Cerebellum (tissue), 4 donors: ENCODE measurements at places on chromosomes 7 and 10. TPM values are rescaled to one million over a fixed set of nuclear protein-coding genes. Genes with fewer than 3 reads are reported as not detected.
A peak's percentile ranks its signal among the peaks of the same experiment; 100 is the strongest.

GRCh38 chr7:65477326-65477725 lies 103.7 kb downstream of the ZNF92 start:
- no peak for DNase-seq

DNA sequence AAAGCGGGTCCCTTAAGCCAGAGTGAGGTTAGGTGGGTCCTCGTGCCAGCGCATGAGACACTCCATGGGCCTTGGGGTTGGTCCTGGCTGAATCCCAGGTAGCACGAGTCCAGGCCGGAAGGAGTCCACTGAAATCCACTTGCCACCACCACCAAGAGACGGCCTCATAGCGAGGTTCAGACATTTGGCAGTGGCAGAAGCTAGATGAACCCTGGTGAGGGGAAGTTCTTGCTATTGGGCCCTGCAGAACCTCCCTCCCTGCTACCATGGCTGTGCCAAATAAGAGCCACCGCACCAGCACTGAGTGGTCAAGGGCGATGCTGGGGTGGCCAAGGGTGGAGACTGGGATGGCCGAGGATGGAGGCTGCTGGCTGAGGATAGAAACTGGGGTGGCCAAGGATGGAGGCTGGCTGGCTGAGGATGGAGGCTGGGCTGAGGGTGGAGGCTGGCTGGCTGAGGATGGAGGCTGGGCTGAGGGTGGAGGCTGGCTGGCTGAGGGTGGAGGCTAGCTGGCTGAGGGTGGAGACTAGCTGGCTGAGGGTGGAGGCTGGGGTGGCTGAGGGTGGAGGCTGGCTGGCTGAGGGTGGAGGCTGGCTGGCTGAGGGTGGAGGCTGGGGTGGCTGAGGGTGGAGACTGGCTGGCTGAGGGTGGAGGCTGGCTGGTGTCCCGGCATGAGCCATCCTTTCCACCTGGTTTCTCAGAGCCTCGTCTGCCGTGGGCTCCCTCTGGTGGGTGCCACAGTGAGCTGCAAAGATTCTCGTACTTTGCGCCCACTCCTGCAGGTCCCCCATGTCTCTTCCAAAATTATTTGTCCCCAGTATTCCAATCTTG lies 88.2 kb downstream of the ELFN1 start:
- peak; percentile 50 for DNase-seq

DNA sequence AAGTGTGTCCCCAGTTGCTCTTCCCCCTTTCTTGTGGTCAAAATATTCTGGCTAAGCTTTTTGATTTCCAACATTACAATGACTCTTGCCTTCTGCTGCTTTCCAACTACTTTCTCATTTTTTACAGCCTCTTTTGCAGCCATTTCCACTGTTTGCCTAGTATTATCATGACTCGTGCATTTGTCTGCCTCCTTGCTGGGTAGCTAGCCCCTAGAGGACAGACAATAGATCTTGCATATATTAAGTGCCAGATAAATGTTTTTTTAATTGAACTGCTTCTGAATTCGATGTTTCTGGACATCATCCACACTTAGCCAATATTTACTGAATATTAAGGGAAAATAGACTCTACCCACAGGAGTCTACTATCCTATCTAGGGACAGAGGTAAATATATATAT lies 124.5 kb downstream of the POU6F2 start:
- no peak for DNase-seq

DNA sequence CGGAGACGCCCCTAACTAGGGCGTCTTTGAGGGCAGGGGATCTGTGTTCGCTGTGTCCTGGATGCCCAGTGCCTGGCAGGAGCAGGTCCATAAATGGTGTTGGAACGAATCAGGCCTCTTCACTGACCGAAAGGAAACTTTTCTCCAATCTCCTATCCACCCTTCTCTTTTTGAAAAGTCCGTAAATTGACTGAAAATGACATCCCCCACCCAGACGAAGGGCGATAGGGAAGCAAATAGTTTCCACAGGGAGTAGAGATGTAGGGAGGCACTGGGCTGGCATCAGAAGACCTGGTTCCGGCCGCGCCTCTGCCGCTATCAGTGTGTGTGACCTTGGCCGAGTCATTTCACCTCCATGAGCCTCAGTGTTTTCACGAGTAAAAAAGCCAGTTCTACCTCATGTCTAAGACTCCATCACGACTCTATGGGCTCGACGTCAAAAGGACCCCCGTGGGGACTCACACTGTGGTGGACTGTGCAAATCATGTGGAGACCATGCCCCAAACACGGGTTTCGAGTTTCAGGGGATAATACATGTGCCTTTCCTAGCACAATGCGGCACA lies 497 bp upstream of the RAB11FIP2 start:
- DNase-seq, result no peak

- no peak for DNase-seq
These were observed 8.7 kb upstream of the TCAF1 start for GRCh38 chr7:143910473-143911248.

DNA sequence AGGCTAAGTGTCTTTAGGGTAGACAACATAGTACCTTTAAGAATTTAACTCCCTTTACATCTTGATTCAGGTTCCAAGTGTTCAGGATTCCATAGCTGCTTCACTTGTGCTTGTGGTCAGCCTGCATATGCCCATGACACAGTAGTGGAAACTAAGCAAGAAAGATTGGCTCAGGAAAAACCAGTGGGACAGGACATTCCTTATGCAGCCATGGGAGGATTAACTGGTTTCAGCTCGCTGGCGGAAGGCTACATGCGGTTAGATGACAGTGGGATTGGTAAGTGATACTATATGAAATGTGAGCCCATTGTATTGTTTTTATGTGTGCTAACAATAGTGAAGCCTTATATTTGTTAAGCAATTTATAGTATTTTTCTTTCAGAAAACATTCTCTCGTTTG lies 11.3 kb downstream of the FAM221A start:
- no peak for DNase-seq

DNA sequence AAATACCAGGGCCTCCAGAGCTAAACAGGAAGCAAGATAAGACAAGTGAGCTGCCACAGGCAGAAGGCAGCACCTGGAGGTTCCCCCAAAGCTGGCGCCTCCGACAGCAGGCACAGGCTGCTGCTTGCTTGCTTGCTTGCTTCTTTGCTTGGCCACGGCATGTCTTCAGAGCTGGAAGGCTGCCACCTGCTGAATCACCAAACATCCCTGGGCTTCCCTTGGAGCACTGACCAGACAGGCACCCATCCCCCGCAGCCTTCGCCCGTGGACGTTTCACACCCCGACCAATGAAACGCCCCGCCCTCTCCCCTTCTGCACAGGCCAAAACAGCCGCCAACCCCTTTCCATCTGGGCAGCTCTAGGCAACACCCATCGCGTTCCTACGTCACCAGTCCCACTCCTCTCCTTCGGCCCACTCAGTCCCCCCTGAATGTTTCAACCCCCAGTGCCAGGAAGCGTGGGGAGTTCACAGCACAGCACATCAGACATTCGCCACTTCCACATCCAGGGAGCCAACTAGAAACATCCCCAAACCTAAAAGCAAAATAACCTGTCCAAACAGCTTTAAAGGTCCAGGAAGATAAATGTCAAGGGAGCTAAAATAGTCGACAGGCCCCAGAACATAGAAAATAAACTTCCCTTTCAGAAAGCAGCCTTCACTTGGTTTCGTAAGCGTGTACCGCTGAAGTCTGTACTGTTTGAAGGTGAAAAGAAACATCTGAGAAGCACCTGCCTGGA lies 1.6 kb downstream of the SGMS1 start:
- DNase-seq, result peak; percentile 71

- peak; percentile 71 for DNase-seq
These were observed 244.5 kb upstream of the MYO3A start for GRCh38 chr10:25689346-25690100.

DNA sequence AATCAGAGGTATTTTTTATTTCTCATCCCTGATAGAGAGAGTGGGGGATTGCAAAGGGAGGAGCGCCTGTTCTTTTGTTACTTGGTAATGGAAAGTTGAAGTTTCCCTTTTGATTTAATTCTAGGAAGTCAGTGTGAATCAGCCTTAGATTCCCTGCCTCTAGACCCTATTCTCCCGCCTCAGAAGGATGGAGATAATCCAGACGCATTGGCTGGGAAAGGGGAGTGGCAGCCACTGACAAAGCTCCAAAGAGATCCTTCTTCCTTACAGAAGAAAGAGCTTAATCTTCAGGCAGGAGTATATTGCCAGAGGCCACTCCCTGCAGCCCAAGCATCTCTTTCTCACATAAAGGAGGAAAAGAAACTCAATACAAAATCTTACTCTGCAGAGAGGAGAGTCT lies 122.3 kb upstream of the GALNT17 start:
- DNase-seq, result no peak

DNA sequence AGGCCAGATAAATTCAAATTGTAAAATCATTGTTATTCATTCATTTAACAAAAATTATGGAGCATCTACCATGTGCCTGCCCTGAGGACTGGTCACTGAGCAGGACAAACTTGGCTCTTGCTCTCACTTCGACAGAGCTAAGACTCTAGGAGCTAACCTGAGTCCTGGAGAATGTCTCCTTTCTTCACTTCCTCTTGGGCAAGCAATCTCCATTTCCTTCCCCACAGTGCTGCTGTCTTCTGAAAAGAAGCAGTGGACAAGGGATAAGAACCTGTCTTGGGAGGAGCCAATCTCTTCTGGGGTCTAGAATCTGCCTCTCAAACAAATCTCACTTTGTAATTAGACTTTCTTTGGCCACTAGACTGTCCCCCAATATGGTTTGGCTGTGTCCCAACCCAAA lies 76.2 kb upstream of the PLXNA4 start:
- DNase-seq, result no peak

GRCh38 chr7:45118889-45119331 lies 7.4 kb upstream of the TBRG4 start:
- no peak for DNase-seq

DNA sequence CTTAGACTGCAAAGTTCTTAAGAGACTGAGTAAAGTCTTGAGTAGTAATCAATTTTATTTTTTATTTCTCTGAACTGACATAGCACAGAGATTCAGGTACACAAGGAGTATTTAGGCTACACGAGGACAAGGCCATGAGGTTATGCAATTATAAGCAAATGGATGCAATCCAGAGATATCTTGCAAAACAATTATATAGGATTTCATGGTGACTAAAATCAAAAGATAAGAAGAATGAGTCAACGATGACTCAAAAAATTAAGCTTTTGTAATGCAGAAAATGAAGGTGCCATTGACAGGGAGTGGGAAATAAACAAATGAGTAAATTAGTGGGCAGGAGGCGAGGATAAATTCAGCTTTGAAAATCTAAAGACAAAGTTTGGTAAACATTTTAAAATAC lies 66.7 kb upstream of the MYO3A start:
- DNase-seq, result no peak

- DNase-seq, result no peak
These were observed 400.5 kb downstream of the PTPRN2 start for GRCh38 chr7:158186864-158187693.

DNA sequence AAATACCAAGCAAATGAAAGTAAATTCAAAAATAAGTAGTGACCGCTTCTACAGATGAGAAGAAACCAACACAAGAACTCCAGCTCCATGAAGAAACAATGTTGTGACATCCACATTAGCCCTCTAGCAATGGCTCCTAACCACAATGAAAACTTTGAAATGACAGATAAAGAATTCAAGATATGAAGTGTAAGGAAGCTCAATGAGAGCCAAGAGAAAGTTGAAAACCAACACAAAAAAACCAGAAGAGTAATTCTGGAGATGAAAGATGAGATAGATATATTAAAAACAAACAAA lies 68.2 kb upstream of the DDC start:
- DNase-seq, result no peak

- peak; percentile 59 for DNase-seq
These were observed 18.4 kb upstream of the MACROH2A2 start for GRCh38 chr10:70034232-70034631.

GRCh38 chr7:8035647-8036518 lies 67.3 kb downstream of the GLCCI1 start:
- no peak for DNase-seq

GRCh38 chr7:158325530-158326381 lies 261.9 kb downstream of the PTPRN2 start:
- DNase-seq, result peak; percentile 82

- no peak for DNase-seq
These were observed 20.8 kb downstream of the CCDC6 start for GRCh38 chr10:59885430-59886134.

GRCh38 chr10:79046326-79046725 lies 22.4 kb upstream of the ZMIZ1 start:
- DNase-seq, result no peak

EN2 gene
- 11.9 TPM for total RNA-seq

IDE gene
- total RNA-seq, result 17.8 TPM

CDNF gene
- not detected for total RNA-seq

PARP12 gene
- 8.1 TPM for total RNA-seq

HPS6 gene
- 6.5 TPM for total RNA-seq

EPO gene
- not detected for total RNA-seq

RGS10 gene
- 5.4 TPM for total RNA-seq

CHCHD1 gene
- total RNA-seq, result 14.2 TPM

PLCE1 gene
- 15.0 TPM for total RNA-seq

FOXP2 gene
- 228 TPM for total RNA-seq
